ENCODE measurements at places on chromosomes 3 and 15. TPM values are rescaled to one million over a fixed set of nuclear protein-coding genes. Genes with fewer than 3 reads are reported as not detected.

LAMB2 gene
- 246 TPM for total RNA-seq

CLDN11 gene
- total RNA-seq = 386 TPM

COL6A5 gene
- total RNA-seq = not detected

AP4E1 gene
- 9.2 TPM for total RNA-seq

TGM4 gene
- not detected for total RNA-seq

KBTBD13 gene
- total RNA-seq = 0.13 TPM

DUOX1 gene
- total RNA-seq = not detected

ATP13A4 gene
- not detected for total RNA-seq

ZNF660 gene
- total RNA-seq = 3.8 TPM

HDAC11 gene
- total RNA-seq = 16.9 TPM

IGSF11 gene
- total RNA-seq = not detected

GOLGA6L24 gene
- total RNA-seq = not detected

PLD1 gene
- total RNA-seq = 12.9 TPM

FOXL2 gene
- 1.4 TPM for total RNA-seq

ZDHHC23 gene
- total RNA-seq = 0.39 TPM

ISL2 gene
- 1.6 TPM for total RNA-seq

CACNA2D3 gene
- total RNA-seq = not detected

ACKR2 gene
- 1.1 TPM for total RNA-seq

THRB gene
- 2.8 TPM for total RNA-seq

FEZF2 gene
- not detected for total RNA-seq

SGO1 gene
- total RNA-seq = 5.2 TPM

MASP1 gene
- total RNA-seq = 1.8 TPM

ITGA11 gene
- 2.0 TPM for total RNA-seq

MESP1 gene
- 0.56 TPM for total RNA-seq

TRAT1 gene
- not detected for total RNA-seq

CPLX3 gene
- total RNA-seq = 0.48 TPM

INTS14 gene
- total RNA-seq = 50.4 TPM

IMPG2 gene
- 0.24 TPM for total RNA-seq

TF gene
- total RNA-seq = 0.08 TPM

CCDC13 gene
- 1.8 TPM for total RNA-seq

HTR3E gene
- not detected for total RNA-seq

HDC gene
- not detected for total RNA-seq

SCG3 gene
- not detected for total RNA-seq

SLC6A20 gene
- total RNA-seq = not detected

COMMD2 gene
- total RNA-seq = 20.6 TPM

CNTN6 gene
- not detected for total RNA-seq

BMF gene
- 30.4 TPM for total RNA-seq

IL5RA gene
- not detected for total RNA-seq

CPEB1 gene
- total RNA-seq = 8.6 TPM

NPTN gene
- 91.8 TPM for total RNA-seq

CCDC54 gene
- total RNA-seq = not detected

DZIP1L gene
- total RNA-seq = 13.3 TPM

CATSPER2 gene
- 0.65 TPM for total RNA-seq

TP53BP1 gene
- total RNA-seq = 23.3 TPM

CEMIP gene
- 5.0 TPM for total RNA-seq

SETD2 gene
- total RNA-seq = 15.4 TPM

EPHB1 gene
- 0.65 TPM for total RNA-seq

ANKUB1 gene
- total RNA-seq = not detected

NDN gene
- total RNA-seq = 172 TPM

SLC24A5 gene
- total RNA-seq = not detected

SYNM gene
- total RNA-seq = 0.65 TPM

UTS2B gene
- 0.65 TPM for total RNA-seq

TRIM42 gene
- total RNA-seq = not detected

GOLGA8M gene
- 0.26 TPM for total RNA-seq

ITIH4 gene
- total RNA-seq = not detected

All from epithelial cell of alveolus of lung (primary cell).